ENCODE measurements at places on chromosomes 5 and 9.

- no peak for DNase-seq
- H3K4me1 ChIP-seq, result no peaks in the 10 kb centered on the region
- no peaks in the 10 kb centered on the region for H3K27me3 ChIP-seq
- H3K27ac ChIP-seq, result no peak overlapping the region
- H3K4me3 ChIP-seq, result no peak overlapping the region
Observed at GRCh38 chr9:117126871-117127270, 288.0 kb downstream of the ASTN2 start.

- DNase-seq, result no peak
- no peak overlapping the region for H3K4me3 ChIP-seq
- no peaks in the 10 kb centered on the region for H3K4me1 ChIP-seq
- no peaks in the 10 kb centered on the region for H3K27me3 ChIP-seq
- H3K36me3 ChIP-seq, result no peaks in the 10 kb centered on the region
Observed at GRCh38 chr5:118545470-118545869, 442.9 kb downstream of the DTWD2 start.

DNA sequence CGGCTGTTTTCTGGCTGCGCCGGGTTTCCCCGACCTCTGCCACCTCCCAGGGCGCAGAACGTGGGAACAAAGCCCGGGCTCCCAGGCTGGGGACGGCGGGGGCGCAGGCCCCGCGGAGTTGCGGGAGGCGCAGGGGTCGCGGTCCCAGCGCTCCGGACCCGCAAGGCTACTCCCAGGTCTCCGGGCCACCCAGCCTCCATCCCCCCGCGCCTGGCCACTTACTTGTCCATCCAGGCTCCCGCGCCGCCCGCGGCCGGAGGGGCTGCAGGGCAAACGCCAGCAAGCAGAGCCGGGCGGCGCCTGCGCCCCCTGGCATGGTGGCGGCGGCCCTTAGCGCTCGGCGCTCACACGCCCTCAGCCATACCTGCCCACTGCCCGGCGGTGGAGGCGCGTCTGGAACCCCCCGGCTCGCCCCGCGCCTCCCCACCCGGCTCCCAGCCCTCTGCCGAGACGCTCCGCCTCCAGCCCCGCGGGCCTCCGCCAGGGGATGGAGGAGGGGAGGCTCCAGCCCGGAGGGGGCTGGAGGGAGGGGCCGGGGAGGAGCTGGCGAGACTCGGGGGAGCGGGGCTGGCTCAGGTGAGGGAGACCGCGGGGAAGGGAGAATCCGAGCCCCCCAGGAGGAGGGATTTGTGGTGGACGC lies at the start of gene ADAM19:
ADAM19 (minus strand) TSS at position 395 of the 640 bp plus-strand sequence; CDS start at position 316, 79 bp downstream.
- no peak for DNase-seq
- peaks cover 11% of the 10 kb centered on the region for H3K4me1 ChIP-seq
- no peak within 1 kb of the TSS for H3K27ac ChIP-seq
- no peaks in the 10 kb centered on the region for H3K36me3 ChIP-seq
- no peaks in the 10 kb centered on the region for H3K27me3 ChIP-seq
- peak within 1 kb of the TSS; percentile 45 for H3K4me3 ChIP-seq

DNA sequence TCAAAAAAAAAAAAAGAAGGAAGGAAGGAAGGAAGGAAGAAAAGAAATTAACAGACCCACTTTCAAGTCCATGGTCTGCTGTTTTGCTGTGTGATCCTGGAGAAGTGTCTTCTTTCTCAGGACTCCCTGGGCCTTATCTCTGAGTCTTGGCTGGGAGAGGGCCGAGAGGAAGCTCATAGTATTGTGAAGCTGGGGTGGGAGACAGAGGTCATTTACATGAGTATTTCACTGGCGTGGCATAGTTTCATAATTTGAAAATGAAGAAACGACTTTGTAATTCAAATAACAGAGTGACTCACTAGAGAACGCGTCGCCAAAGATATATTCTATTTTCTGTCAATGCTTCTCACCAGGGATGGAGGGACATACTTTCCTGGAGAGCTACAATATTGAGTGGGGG lies 2.4 kb upstream of the C9orf50 start:
- DNase-seq, result no peak
- H3K27ac ChIP-seq, result no peak overlapping the region
- peaks cover 18% of the 10 kb centered on the region for H3K4me1 ChIP-seq

- H3K4me3 ChIP-seq, result no peak overlapping the region
- no peak overlapping the region for H3K27ac ChIP-seq
- H3K36me3 ChIP-seq, result no peaks in the 10 kb centered on the region
- no peak for DNase-seq
- H3K4me1 ChIP-seq, result no peaks in the 10 kb centered on the region
Observed at GRCh38 chr5:78245136-78245535, 49.4 kb downstream of the AP3B1 start.

- no peaks in the 10 kb centered on the region for H3K36me3 ChIP-seq
- H3K27ac ChIP-seq, result peak overlapping the region; percentile 93
- H3K27me3 ChIP-seq, result no peaks in the 10 kb centered on the region
- peaks cover 12% of the 10 kb centered on the region for H3K4me1 ChIP-seq
- peak; percentile 48 for DNase-seq
Observed at GRCh38 chr9:128771094-128771721, 519 bp downstream of the ZER1 start.

- H3K27ac ChIP-seq, result no peak overlapping the region
- no peak overlapping the region for H3K4me3 ChIP-seq
- DNase-seq, result no peak
- no peaks in the 10 kb centered on the region for H3K27me3 ChIP-seq
Observed at GRCh38 chr9:115032296-115032695, 85.7 kb downstream of the TNC start.

DNA sequence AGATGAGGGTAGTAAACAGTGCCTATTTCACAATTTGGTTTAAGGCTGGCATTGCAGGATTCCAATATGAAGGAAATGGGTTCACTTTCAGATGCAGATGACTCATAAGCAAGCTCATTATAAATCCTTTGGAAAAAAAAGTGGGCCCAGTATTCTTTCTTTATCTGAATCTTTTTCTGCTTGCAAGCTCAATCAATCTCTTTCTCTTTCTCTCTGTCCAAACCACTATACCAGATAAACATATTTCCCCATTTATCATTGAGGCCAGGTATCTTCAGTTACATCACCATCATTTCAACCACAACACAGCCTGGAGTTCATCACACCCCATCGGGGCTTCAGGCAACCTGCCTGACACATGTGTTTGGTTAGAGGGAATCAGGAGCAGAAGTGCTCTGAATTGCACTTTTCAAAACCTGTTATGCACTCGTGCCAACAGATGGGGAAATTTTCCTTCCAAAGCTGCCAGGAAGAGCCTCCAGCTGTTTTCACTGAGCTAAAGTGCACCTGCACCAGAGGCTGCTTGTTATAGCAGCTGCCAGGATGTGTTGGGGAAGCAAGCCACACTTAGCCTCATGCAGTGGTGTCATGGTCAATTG lies 30.0 kb upstream of the MAMDC2 start:
- H3K4me1 ChIP-seq, result no peaks in the 10 kb centered on the region
- no peak overlapping the region for H3K27ac ChIP-seq
- no peak overlapping the region for H3K4me3 ChIP-seq
- DNase-seq, result no peak
- H3K27me3 ChIP-seq, result no peaks in the 10 kb centered on the region
